Fibroblast of skin of right biceps (primary cell): ENCODE measurements at places on chromosomes 3 and 15.
A peak's percentile ranks its signal among the peaks of the same experiment; 100 is the strongest.

- DNase-seq: no peak
Measured at GRCh38 chr3:138890555-138891187, 55.9 kb upstream of the PIK3CB start.

GRCh38 chr3:32817558-32818228 is at the start of gene TRIM71:
Gene TRIM71 (plus strand): TSS chr3:32817997. CDS start chr3:32818081, 84 bp downstream.
- no peak for DNase-seq

DNA sequence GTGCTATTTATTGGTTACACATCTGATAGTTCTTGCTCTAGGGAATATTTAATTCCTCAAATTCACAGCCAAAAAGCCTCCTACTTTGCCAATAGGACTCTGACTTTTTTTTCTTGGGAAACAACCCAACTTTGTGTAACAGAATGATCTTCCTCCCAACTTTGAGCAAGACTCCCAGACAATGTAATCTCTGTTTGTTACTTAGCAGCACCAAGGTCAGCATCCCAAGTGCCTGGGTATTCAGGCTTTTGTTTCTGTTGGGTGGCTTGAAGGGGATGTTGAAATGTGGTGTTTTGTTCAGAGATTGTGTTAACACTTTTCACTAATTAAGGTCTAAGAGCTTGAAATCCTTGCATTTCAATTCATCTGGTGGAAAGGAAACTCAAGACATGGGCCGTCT is 115.8 kb downstream of the ADAMTS9 start:
- no peak for DNase-seq

DNA sequence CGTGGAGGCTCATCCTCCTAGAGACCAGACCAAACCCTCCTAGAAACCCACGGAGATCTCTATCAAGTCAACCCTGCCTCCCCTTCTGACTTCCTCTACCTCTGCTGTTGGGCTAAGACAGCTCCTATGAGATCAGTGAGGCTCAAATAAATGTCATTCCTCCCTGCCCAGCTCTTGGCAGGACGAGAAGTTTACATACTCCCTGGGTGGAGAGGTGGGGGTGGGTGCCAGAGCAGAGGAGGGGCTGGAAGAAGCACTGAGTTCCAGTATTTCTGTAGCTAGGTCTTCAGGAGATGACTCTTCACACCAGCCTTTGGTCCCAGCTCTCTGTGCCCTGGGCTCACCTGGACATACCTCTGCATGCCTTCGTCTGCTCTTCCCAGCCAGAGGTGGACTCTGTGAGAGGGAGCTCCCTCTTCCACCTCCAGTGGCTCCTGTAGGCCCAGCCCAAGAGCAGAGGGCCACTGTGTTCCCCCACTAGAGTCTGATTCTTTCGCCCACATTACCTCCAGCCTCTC is 42.4 kb upstream of the TLE3 start:
- DNase-seq: no peak

- DNase-seq: no peak
Measured at GRCh38 chr15:99962006-99962561, 228.8 kb upstream of the LYSMD4 start.

- peak; percentile 46 for DNase-seq
Measured at GRCh38 chr15:33279613-33280205, 31.1 kb upstream of the RYR3 start.

DNA sequence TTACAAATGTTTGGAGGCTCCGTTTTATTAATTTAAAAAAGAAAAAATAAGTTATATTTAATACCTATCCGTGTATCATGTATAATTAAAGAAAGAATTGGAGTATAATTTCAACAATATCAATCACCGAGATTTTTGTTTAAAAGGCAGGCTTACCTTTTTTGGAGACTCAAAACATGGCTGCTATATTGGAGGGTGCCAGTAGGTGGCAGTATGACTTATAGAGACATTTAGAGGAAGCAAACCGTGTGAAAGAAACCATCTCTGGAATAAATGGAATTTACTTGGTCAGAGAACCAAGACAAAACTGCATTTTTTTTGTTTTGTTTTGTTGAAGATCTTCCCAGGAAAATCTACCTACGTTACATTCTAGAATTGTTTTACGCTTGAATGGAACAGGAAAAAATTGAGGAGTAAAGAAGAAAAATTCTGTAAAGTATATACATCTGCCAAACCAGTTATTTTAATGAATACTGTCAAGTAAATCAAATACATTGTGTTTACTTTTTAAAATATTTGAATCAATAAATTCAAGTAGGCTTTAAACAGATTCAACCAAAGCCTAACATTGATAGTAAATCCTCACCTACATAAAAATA is 802.6 kb upstream of the ALCAM start:
- peak; percentile 61 for DNase-seq

DNA sequence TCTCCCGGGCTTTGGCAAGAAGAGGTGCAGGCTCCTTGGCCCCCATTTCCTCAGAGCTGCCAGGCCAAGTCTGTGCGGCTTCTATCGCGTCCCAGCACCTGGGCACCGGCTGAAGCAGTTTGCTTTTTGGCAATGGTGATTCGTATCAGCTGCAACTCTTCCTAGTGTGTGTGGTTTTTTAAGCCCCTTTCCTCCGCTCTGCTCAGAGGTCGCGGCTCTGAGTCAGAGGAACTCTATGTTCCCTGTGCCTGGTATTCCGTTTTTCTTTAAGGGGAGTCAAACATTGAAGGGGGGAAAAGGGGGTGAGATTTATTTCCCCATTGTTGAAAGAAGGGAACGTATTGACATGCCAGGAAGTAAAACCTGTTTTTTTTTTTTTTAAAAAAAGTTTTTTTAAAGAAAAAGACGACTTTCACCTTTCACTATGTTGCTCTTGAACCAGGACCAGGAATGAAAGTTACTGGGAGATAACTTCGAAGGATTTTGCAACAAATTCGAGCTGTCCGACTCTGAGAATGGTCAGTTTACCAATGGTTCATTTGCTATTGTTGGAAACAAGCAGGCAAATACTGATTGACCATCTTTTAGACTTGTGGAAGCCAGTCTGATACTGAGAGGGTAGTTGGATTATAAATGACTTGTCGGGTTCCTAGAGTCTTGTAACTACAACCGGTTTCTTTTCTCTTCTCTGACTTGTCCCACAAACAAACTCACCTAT is 1.1 kb downstream of the ARMC8 start:
- peak; percentile 60 for DNase-seq

- DNase-seq: no peak
Measured at GRCh38 chr15:53031469-53031868, 241.3 kb upstream of the ONECUT1 start.

DNA sequence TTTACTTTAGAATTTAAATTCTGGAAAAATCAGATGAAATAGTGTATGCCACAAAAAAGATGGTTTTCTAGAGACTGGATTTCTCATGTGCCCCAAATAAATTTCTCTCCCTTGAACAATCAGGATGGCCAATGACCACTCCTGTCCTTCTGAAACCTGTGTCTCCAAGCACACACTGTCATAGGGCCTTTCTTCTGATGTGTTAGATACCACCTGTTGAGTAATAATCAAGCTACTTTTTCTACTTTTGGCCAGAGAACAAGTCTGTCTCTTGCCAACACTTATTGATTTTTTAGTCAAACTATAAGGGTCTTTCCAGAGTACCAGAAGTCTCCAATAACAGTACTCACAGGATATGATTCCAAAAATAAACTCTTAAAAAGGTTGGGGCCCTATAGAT is 16.1 kb upstream of the TFG start:
- no peak for DNase-seq

DNA sequence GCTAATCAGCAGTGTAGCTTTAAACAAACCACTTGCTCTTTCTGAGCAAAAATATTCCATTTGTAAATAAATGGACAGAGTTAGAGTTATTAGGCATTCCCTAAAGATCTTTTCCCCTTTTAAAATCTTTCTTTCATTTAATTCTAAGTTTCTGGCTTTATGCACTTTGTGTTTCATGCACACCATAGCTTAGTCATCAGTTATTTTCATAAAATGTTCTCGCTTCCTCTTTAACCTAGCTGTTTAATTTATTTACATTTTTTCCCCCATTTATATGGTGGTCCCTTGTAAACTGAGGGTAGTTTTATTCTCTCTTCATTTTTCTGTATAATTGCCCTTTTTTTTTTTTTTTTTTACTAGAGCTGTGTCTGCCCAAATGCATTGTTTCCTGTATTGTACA is 315.0 kb upstream of the LRRFIP2 start:
- DNase-seq: no peak

GRCh38 chr3:71784914-71785531 is at the start of gene PROK2:
Gene PROK2 (minus strand): TSS chr3:71785148. CDS start chr3:71785052, 96 bp downstream.
- DNase-seq: peak; percentile 7

DNA sequence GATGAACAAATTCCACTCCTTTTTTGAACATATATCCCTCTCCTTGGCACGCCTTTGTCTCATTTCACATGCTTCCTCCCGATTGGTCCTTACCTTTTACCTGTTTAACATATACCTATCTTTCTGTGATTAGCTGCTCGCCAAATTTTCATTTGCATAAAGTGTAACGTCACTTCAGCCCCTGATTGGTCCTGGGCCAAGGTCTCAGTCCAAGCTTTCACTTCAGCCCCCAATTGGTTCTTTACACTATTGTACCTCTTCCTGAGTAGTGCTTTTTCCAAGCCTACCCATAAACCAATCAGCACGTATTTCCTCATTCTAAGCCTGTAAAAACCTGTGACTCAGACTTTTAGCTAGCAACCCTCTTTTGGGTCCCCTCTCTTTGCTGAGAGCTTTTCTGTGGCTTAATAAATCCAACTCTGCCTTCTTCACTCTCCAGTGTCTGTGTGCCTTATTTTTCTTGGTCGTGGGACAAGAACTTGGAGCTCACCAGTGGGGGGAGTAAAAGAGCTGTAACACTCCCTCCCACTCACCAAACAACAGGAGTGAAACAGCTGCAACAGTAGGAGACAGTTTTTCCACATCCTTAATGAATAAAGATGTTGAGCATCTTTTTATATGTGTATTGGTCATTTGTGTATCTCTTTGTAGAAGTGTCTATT is 584 bp upstream of the XCR1 start:
- DNase-seq: no peak

- DNase-seq: no peak
Measured at GRCh38 chr15:77709135-77709886, 76.6 kb upstream of the LINGO1 start.

DNA sequence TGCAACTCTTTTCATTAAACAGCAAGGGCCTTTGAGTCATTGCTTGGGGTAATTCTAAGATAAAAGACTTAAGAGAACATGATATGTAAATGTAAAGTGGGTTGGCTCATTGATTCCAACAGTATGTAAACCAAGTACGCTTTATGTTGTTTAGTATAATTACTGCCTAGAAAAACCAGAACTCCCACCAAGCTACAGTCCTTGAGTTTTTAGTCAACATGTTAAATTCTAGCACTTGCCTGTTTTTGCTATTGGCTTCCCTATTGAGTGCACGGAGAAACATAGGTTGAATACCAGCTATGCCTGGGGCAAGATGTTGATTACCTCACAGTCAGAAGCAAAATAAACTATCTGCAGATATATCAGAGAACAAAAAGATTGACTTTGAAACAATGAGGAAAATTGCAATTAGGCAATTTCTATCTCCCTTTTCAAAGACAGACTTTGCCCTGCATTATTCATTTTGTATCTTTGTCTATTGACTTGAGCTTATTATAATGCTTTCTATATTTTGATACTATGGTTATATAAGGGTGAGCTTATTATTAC is 179.3 kb downstream of the ZPLD1 start:
- no peak for DNase-seq

DNA sequence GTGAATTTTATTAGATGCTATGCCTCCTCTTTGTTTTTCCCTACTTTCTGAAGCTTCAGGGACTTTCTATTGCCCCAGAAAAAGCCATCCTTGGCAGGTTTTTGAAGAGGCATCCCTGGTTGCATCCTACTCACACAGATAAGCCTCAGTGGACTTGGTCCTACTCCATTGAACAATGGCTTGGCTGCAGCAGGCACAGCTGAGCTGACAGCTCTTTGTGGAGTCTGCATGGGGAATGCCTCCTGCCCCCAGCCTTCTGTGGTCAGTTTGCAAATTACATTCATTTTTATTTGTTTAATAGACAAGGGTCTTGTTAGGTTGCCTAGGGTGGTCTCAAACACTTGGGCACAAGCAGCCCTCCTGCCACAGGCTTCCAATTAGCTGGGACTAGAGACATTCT is 69.7 kb downstream of the NPAP1 start:
- DNase-seq: no peak

DNA sequence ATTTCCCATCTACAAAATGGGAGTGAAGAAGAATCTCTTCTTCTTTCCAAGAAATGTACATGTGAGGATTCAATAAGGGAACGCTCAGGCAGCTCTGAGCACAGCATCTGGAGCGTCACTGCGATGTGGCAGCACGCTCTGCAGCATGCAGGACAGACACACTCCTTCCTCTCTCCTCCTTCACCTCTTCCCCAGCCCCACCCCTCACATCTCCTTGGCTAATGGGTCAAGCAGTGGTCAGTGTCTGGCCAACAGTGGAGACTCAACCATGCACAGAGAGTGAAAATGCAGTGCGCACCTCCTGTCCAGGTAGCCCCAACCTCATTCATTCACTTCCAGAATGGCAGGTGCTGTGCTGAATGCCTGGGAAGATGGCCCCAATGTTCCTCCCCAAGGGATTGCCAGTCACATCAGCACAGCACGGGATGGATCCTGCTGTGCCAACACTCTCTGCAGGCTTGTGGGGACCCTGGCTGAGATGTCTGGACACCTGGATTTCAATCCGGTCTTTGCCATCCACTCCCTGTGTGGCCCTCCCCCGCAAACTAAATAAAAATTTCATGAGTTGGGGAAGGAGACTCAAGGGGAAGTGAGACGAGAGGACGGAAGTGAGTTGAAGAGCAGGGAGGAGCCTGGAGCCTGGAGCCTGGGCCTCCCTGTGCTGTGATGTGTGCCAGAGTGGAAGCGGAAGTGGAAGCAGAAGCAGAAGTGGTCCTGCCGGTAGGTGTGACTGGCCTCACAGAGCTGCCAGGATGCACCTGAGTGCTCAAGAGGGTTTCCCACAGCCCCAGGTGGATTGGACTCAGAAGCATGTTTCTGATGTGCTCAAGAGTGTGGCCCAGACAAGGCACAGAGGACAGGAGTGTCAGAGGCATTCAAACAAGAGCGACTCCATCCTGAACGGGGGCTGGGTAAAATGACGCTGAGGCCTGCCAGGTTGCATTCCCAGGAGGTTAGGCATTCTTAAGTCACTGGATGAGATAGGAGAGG is 163.9 kb downstream of the SMAD6 start:
- no peak for DNase-seq

- DNase-seq: no peak
Measured at GRCh38 chr3:84881288-84881687, 77.5 kb upstream of the CADM2 start.
